Breast epithelium (tissue), 4 donors: ENCODE measurements at places on chromosomes 6 and 20.

DNA sequence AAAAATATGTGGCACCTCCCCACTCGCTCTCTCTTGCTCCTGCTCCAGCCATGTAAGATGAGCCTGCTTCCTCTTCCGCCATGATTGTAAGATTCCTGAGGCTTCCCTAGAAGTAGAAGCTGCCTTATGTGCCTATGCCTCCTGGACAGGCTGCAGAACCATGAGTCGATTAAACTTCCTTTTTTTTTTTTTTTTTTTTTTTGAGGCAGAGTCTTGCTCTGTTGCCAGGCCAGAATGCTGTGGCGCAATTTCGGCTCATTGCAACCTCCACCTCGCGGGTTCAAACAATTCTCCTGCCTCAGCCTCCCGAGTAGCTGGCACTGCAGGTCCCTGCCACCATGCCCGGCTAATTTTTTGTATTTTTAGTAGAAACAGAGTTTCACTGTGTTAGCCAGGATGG lies 112.5 kb downstream of the FAM217A start:
- DNase-seq, result no peak

DNA sequence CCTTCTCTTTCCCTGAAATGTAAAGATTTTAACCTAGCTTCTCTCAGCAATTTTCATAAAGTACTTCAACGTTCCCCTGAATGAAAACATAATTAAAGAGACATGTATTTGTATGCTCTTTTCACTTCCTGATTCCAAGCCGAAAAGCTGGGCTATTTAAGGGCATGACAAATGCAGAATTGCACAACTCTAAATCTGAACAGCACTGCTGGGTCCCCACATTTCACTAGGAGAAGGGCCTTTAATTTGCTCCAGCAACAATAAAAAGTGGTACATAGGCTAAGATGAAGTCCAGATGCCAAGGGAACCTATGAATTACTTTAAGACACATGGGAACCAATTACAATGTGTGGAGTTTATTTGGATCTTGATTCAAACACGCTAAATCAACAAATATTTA lies 42.0 kb downstream of the IRAK1BP1 start:
- no peak for DNase-seq

DNA sequence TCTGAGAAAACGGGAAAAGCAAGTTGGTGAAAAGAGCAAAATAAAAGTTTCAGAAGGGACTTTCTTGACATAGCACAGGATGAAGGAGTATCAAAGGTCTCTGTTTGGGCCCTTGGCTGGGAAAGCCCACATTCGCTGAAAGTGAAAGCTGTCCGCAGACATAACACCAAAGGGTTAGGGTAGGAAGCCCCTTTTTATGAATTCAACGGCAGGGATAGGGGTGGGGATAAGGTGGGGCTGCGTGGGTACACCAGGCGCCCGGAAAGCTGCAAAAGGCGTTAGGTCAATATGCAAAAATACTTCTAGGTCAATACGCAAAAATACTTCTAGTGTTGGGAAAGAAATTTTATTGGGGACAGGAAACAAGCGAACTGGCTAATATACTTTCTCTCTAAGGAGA lies 135.1 kb downstream of the OR2B2 start:
- DNase-seq, result no peak

DNA sequence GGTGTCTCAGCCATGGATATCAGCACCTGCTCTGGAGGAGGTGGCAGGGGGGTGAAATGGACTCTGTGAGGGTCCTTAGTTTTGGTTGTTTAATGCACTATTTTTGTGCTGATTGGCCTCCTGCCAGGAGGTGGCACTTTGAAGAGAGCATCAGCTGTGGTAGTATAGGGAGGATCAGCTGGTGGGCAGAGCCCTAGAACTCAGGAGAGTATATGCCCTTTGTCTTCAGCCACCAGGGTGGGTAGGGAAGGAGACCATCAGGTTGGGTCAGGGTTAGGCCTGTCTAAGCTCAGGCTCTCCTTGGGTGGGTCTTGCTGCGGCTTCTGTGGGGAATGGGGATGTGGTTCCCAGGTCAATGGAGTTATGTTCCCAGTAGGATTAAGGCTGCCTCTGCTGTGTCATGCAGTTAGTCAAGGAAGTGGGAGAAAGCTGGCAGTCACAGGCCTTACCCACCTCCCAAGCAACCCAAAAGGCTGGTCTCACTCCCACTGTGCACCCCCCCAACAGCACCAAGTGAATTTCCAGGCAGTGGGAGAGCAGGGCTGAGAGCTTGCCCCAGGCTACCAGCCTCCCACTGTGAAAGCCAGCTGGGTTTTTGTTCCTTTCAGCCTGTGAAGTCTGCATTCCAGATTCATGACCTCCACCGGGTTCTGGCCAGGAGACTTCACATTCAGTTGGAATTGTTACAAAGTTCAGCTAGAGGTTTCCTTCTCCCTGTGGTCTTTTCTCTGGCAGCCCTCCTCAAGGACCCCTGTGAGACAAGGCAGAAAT lies 5.7 kb upstream of the OSTM1 start:
- DNase-seq, result no peak
